ENCODE measurements at places on chromosomes 1 and 21. TPM values are rescaled to one million over a fixed set of nuclear protein-coding genes. Genes with fewer than 3 reads are reported as not detected.

DNA sequence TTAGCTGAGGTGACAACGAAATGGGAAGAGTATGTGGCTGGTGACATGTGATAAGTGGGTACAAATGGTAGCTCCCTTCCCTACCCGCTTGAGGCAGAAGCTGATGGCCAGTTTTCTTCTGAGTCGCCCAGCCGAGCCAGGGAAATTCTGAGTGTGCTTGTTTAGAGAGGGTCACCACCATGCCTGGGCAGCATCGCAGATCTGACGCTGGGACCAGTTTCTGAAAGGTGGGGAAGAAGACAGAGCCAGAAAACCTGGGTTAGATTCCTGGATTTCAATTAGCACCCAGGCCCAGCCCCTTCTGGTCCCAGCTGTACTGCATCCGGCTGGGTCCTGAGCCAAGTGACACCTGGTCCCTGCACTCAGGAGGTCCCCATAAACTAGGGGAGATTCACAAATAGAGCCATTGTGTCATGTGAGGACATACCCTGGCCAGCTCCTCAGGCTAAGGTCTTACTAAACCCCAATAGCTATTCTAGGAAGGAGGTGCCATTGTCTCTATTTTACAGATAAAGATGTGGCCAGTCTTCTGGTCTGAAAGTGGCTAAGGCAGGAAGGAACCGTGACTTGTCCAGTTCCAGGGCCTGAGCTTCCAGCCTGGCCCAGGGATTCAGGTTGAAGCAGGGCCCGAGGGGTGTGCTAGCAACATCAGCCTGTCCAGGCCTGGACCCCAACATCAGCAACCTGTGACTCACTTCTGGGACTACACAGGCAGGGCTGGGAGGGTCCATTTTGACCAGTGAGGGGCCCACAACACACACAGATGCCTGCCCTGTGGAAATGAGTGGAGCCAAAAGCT is 1.7 kb upstream of the TMEM61 start:
- H3K36me3 ChIP-seq: no peaks in the 10 kb centered on the region
- no peak for DNase-seq
- H3K27ac ChIP-seq: no peak overlapping the region
- peaks cover 22% of the 10 kb centered on the region for H3K4me1 ChIP-seq
- H3K27me3 ChIP-seq: peaks cover 31% of the 10 kb centered on the region
- H3K4me3 ChIP-seq: no peak overlapping the region

MNDA gene
- not detected for total RNA-seq

EFCAB14 gene
- total RNA-seq: 38.4 TPM

DNA sequence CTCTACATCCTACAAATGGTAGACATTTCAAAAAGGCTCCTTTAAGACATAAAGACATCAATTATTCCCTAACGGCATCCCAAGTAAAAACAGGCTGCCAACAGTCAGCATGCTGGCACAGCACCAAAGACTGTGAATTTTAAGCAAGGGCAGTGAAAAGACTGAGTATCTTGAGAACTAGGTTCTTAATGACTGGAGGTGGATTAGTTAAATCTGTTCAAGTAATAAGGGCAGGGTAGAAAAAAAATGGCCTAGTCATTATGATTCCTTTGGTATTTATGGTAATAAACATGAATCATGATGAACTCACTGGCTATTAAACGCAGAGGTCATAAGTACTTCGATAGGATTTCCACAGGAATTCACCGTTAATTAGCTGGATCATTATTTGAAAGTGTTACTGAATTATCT is 75.2 kb downstream of the KIFAP3 start:
- no peak overlapping the region for H3K27ac ChIP-seq
- H3K27me3 ChIP-seq: peaks cover 19% of the 10 kb centered on the region
- no peak overlapping the region for H3K4me3 ChIP-seq
- no peak for DNase-seq

DNA sequence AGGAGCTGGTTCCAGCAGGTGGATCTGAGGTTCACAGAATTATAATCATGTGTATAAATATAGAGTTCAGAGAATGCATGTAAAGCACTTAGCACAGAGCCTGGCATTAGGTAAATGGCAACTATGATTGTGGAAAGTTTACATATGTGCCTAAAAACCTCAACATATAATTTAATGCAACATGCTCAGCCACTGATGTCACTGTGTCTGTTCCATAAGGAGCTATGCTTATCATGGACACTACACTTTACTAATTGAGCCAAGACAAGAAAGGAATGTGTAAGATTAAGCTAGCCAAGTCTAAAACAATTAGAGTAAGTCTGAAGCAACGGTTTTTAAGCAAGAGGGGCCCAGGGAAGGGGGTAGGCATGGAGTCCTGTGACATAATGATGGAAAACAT is 61.5 kb downstream of the GNG12 start:
- DNase-seq: no peak
- H3K4me3 ChIP-seq: no peak overlapping the region
- no peaks in the 10 kb centered on the region for H3K27me3 ChIP-seq
